ENCODE measurements at places on chromosomes 6 and 20. TPM values are rescaled to one million over a fixed set of nuclear protein-coding genes. Genes with fewer than 3 reads are reported as not detected.

DNA sequence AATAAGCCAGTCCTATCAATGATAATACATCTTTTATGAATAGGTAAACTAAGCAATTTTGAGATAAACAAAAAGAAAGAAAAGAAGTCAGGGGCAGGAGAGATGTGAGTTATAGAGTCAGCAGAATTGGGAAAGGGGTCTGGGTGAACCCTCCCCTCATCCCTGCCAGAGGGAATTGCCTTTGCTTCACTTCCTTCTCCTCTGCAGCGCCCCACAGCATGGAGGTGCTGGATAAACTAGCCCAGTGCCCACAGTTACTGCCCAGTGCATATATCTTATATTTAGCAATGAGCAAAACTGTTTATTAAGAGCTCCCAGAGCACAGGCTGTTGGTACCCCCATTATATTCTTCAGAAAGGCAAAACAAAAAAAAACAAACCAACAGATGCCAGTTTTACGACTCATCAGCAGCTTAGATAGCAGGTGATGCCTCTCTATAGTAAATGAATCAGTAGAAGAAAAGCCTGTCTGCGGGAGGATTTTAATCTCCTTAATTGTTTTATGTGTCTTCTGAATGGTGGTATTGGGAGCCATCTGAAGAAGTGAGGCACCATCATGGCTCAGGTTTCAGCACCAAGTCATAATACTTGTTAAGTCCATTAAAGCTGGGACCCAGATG, 419.2 kb downstream of the EPM2A start:
- no peak for DNase-seq

DNA sequence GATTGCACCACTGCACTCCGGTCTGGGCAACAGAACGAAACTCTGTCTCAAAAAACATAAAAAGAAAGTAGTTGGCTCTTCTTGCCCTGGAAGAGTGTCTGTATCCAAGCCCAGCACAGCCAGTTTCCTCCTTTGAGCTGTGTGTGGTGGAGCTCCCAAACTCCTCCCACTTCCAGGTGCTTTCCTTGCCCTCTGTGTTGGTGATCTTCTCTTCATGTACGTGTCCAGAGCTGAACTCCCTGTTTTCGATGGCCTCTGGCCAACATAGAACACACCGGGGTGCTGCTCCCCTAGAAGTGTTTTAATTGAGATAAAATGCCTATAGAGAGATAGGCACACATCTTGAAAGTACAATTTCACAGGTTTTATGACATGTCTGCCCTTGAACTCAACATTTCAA, 16.7 kb upstream of the SGK2 start:
- no peak for DNase-seq

GRCh38 chr20:31712564-31713311, 9.9 kb downstream of the BCL2L1 start:
- DNase-seq: no peak

- DNase-seq: no peak
These were observed 2.7 kb downstream of the EPB41L2 start for GRCh38 chr6:131060311-131060710.

DNA sequence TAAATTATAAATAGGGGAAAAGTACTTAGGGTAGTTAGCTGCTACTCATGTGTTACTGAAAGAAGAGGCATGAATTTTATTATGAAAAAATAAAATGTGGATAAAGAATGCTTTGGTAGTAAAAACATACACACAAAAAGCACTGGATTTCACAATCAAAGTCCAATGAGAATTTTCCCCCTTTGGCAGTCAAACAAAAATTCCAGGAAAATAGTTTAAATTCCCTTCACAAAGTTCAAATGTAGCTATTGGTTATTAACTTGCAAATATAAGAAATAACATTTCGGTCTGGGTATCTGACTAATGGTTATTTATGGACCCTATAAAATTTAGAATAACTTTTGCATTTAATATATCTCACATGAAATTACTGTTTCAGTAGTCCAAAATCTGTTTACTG, 210.4 kb downstream of the FOXC1 start:
- peak; percentile 61 for DNase-seq

GRCh38 chr6:155120034-155120433, 124.9 kb downstream of the TIAM2 start:
- DNase-seq: peak; percentile 56

DNA sequence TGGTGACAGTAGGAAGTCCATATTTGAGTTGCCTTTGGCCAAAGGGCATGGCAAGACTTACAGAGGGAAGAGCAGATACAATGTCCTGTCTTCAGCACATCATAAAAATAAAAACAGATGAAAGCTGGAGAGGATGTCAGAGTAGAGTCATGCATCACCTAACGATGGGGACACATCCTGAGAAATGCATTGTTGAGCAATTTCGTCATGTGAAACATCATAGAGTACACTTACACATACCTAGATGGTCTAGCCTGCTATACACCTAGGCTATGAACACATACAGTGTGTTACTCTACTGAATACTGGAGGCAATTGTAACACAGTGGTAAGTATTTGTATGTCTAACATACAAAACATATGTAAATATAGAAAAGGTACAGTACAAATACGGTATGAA, 75.6 kb downstream of the VEGFA start:
- DNase-seq: no peak

- no peak for DNase-seq
These were observed 26.9 kb upstream of the MOCS1 start for GRCh38 chr6:39961178-39961577.

DNA sequence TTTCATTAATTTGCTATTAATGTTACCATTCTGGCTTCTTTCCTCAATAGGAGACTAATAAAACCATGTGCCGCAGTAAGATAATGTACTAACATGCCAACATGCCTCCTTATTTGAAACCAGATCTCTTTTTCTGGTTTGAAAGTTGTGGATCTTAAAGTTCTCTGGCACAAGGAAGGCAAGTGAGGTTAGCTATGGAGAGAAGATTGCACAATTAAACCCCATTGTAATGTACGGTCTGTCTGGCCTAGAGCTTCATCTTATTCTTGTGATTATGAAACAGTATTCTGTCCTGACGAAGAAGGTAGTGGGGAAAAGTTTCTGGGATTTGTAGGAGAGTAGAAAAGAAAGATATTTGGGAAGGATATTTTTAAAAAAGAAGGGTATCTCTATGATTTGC, 68.4 kb downstream of the EYA4 start:
- DNase-seq: no peak

GRCh38 chr20:63498960-63499337, at the start of gene EEF1A2:
Gene EEF1A2, minus strand, starts transcription at chr20:63499083. Its CDS starts 1,320 bp downstream, at chr20:63497763.
- DNase-seq: no peak

DNA sequence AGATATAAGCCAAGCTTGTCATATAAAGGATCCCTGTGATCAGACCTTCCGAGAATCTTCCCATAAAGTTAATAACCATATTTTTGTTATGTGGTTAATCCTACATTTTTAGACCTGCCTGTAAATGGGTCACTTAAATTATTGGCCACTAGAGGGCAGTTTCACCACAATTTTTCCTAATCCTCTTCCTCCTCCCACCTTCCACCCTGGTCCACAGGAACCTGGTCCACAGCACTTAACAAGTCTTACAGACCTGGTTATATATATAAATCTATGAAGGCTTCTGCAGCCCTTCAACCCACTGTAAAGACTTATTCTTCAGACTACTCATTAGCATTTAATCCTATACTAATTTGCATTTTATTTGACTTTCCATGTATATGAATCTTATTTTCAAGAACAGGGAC, 28.3 kb downstream of the MRS2 start:
- peak; percentile 26 for DNase-seq

- DNase-seq: no peak
These were observed 117.2 kb downstream of the PDE10A start for GRCh38 chr6:165545806-165546205.

DNA sequence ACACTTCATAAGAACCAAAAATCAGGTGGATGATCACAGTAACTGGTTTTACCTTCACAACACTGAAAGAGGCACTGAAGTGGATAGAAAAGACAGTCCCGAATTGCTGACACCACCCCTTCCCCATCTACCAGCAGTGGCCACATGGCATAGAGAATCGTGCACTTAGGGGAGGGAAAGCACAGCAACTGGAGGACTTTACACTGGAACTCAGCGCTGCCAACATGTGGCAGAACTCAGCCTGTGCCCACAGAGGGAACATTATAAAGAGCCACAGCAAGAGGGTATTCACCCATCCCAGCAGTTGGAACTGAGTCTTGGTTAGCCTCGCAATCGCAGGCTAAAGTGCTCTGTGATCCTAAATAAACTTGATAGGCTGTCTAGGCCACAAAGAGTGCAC, 6.5 kb upstream of the KIAA1586 start:
- no peak for DNase-seq

GRCh38 chr6:154360476-154360875, 3.9 kb upstream of the IPCEF1 start:
- no peak for DNase-seq

BPIFB1 gene
- 1.4 TPM for total RNA-seq

PSORS1C1 gene
- 1.2 TPM for total RNA-seq

DEFB132 gene
- 2.4 TPM for total RNA-seq

RRAGD gene
- 9.6 TPM for total RNA-seq

MCHR2 gene
- 12.8 TPM for total RNA-seq

LY6G6F gene
- not detected for total RNA-seq

CRYBG1 gene
- 16.9 TPM for total RNA-seq

ZNF184 gene
- 24.6 TPM for total RNA-seq
